ENCODE measurements at places on chromosomes 11 and 22. TPM values are rescaled to one million over a fixed set of nuclear protein-coding genes. Genes with fewer than 3 reads are reported as not detected.

NXPE4 gene
- not detected for total RNA-seq

MS4A15 gene
- total RNA-seq: not detected

DENND6B gene
- total RNA-seq: 2.0 TPM

GRCh38 chr11:6664551-6664950, 8.9 kb upstream of the DCHS1 start:
- peaks cover 11% of the 10 kb centered on the region for H3K4me1 ChIP-seq
- H3K4me3 ChIP-seq: no peak overlapping the region
- no peak for DNase-seq
- H3K27me3 ChIP-seq: no peaks in the 10 kb centered on the region
- no peaks in the 10 kb centered on the region for H3K36me3 ChIP-seq
- H3K27ac ChIP-seq: no peak overlapping the region

- peaks cover 5% of the 10 kb centered on the region for H3K4me1 ChIP-seq
- peaks cover 17% of the 10 kb centered on the region for H3K36me3 ChIP-seq
- no peak for DNase-seq
- no peak overlapping the region for H3K27ac ChIP-seq
- H3K4me3 ChIP-seq: no peak overlapping the region
These were observed 6.7 kb upstream of the SF1 start for GRCh38 chr11:64784813-64785581.

DNA sequence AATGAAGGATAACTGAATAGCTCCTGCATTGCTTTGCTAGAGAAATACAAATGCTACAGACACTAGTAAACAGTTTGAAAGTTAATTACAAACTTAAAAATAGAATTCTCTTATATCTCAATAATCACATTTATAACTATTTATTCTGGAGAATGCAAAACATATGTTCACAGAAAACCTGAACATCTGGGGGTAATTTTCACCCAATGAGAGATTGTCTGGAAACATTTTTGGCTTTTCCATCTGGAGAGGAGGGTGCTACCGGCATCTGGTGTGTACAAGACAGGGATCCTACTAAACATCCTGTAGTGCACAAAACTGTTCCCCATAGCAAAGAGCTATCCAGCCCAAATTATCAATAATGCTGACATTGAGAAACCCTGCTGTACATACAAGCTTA, 378.4 kb upstream of the CHORDC1 start:
- H3K4me3 ChIP-seq: no peak overlapping the region
- H3K27me3 ChIP-seq: no peaks in the 10 kb centered on the region
- no peak overlapping the region for H3K27ac ChIP-seq
- no peaks in the 10 kb centered on the region for H3K4me1 ChIP-seq

- no peak for DNase-seq
- no peak overlapping the region for H3K4me3 ChIP-seq
- H3K4me1 ChIP-seq: peaks cover 24% of the 10 kb centered on the region
- H3K36me3 ChIP-seq: no peaks in the 10 kb centered on the region
- H3K27me3 ChIP-seq: no peaks in the 10 kb centered on the region
These were observed 3.1 kb upstream of the BCR start for GRCh38 chr22:23177197-23177596.

DNA sequence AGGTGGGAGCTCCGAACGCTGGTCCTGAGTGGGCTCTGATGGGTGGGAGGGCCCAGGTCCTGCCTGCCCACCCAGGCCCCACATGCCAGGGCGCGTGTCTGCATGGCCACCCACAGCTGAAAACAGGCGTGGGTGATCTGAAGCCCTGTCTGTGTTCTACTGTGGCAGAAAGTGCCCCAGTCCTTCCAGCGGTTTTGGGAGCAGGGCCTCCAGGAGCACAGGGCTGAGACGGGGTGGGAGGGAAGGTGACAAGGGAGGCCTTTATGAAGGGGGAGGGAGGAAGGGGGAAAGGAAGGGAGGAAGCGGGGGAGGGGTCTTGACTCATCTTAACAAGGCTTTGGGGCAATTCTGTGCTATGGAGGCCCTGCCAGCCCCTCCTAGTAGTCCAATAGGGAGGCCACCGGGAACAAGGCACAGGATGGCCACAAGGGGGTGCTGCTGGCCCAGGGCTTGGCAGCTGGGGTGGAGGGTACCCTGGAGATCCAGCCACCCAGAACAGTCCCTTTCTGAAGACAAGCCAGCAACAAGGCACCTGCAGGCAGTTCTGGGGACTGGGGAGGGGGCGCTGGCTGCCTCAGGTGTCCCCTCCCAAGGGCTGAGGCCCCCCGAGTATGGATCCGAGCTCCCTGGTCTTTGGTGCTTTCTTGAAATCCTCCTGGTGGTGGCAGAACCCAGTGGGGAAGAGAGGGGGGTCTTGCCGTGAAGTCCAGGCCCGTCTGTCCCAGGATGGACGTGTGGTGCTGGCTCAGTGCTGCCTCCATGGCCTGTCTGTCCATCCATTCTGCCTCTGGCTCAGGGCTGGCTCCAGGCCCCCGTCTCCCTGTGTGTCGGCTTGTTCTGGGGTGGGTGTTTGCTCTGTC, 6.3 kb upstream of the FADS3 start:
- H3K27ac ChIP-seq: peak overlapping the region; percentile 55
- DNase-seq: peak; percentile 82
- peaks cover 10% of the 10 kb centered on the region for H3K4me1 ChIP-seq
- no peaks in the 10 kb centered on the region for H3K36me3 ChIP-seq
- H3K27me3 ChIP-seq: no peaks in the 10 kb centered on the region

GRCh38 chr11:73338279-73338678, 30.2 kb downstream of the ARHGEF17 start:
- no peaks in the 10 kb centered on the region for H3K36me3 ChIP-seq
- H3K4me1 ChIP-seq: peaks cover 30% of the 10 kb centered on the region
- H3K4me3 ChIP-seq: no peak overlapping the region
- no peak overlapping the region for H3K27ac ChIP-seq

GRCh38 chr11:85848556-85848955, 6.6 kb upstream of the CCDC83 start:
- H3K36me3 ChIP-seq: no peaks in the 10 kb centered on the region
- no peaks in the 10 kb centered on the region for H3K4me1 ChIP-seq
- no peaks in the 10 kb centered on the region for H3K27me3 ChIP-seq
- H3K4me3 ChIP-seq: no peak overlapping the region
- no peak for DNase-seq

GRCh38 chr11:73968356-73968966, 14.2 kb downstream of the UCP2 start:
- H3K27ac ChIP-seq: no peak overlapping the region
- H3K4me1 ChIP-seq: peaks cover 17% of the 10 kb centered on the region
- H3K27me3 ChIP-seq: peaks cover 4% of the 10 kb centered on the region

DNA sequence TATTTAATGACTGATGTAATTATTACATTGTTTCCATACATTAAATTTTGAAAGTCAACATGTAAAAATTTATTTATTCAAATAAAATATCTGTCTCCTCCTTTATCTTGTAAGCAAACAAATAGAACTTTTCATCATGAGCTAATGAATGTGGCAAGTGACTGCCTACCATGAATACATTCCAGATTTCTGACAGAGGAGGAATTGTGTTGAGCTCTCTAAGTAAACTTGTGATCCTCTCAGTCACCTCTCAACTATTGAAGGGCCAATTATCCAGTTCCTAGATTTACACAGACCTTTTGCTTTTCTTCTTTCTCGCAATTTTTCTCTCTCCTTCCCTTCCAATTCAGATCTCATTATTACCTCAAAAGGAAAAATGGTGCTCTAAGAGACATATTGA, 21.5 kb downstream of the PRRG4 start:
- no peak overlapping the region for H3K27ac ChIP-seq
- H3K27me3 ChIP-seq: no peaks in the 10 kb centered on the region
- no peak overlapping the region for H3K4me3 ChIP-seq
- peaks cover 17% of the 10 kb centered on the region for H3K4me1 ChIP-seq

Measured in heart right ventricle (tissue), 16 donors.